Uterine smooth muscle cell (primary cell): ENCODE measurements at places on chromosomes 2 and 18. TPM values are rescaled to one million over a fixed set of nuclear protein-coding genes. Genes with fewer than 3 reads are reported as not detected.

Gene SGO2
- 9.9 and 27.8 TPM in 2 replicates for total RNA-seq

Gene COL6A3
- 1,986 and 2,978 TPM in 2 replicates for total RNA-seq

Gene ADD2
- total RNA-seq, result 0.37 and 0.55 TPM in 2 replicates

Gene CEBPZ
- total RNA-seq, result 59.6 and 81.5 TPM in 2 replicates

Gene AKAIN1
- total RNA-seq, result not detected in 2 replicates
